ENCODE measurements at places on chromosomes 13 and 19. TPM values are rescaled to one million over a fixed set of nuclear protein-coding genes. Genes with fewer than 3 reads are reported as not detected.

The PCSK4 gene
- 4.9 TPM for total RNA-seq

The TTC9B gene
- total RNA-seq, result not detected

The CPB2 gene
- total RNA-seq, result not detected

The ZNF442 gene
- total RNA-seq, result 4.2 TPM

The U2AF2 gene
- 69.6 TPM for total RNA-seq

The CASP14 gene
- not detected for total RNA-seq

The COL5A3 gene
- total RNA-seq, result not detected
